Central memory CD4-positive, alpha-beta T cell (primary cell): ENCODE measurements at places on chromosomes 16 and 17.

DNA sequence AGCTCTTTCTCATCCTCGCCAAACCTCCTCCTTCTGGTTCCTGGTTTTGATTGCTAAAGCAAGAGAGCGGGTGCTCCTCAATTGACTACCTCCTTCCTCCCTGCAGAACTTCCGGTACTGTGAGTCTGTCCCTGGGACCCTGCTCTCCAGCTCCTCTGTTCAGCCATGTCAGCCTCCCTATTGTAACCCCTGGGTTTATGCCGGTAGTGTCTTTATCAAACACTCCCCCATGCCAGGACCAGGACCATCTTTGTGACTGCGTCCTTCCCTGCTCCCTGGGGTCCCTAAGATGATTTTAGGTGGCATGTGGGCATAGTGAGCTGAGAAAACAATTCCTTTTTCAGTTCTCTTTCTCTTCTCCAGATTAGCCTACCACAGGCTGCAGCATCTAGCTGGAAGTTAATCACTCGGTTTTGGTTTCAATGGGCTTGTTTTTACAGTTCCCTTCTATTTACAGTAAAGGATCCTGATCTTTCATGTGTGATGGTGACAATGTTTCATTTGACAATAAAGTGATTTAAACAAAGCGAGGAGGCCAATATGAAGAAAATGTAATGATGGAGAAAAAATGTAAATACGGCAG lies 27.7 kb upstream of the IL21R start:
- DNase-seq, result no peak

- no peak for DNase-seq
Measured at GRCh38 chr16:51237861-51238378, 86.8 kb upstream of the SALL1 start.

DNA sequence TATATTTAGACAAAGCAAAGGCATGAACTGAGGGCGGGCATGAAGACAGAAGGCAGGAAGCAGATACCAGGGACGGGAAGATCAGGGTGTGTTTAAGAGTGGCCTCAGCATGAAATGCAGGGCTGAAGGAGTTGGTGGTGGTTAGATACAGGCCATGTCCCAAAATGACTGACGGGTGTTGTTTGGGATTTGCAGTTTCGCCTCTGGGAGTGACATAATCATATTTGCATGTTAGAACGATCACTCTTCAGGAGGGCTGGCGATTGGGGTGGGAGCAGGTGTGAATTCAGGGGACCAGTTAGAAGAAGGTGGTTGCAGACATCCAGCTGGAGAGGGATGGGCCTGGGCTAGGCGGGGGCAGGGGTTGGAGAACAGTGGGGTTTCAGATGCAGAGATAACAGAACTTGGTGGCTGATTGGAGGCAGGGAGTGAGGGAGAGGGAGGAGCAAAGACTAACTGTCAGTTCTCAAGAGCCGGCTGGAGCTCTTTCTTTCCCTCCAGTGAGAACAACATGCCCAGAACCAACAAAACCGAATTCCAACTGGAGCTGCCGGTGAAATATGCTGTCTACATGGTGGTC lies 27.2 kb upstream of the ITGAX start:
- DNase-seq, result no peak

- no peak for DNase-seq
Measured at GRCh38 chr16:29198731-29199521, 207.6 kb downstream of the NPIPB11 start.

GRCh38 chr17:32927724-32928585 lies at the start of gene TMEM98:
Gene TMEM98, plus strand, starts transcription at chr17:32928153. Its CDS starts 3,376 bp downstream, at chr17:32931529.
- DNase-seq, result no peak

GRCh38 chr17:68205808-68206720 lies 41.8 kb upstream of the AMZ2 start:
- DNase-seq, result peak; percentile 41
